Skeletal muscle cell (primary cell): ENCODE measurements at places on chromosomes 1 and 21.

DNA sequence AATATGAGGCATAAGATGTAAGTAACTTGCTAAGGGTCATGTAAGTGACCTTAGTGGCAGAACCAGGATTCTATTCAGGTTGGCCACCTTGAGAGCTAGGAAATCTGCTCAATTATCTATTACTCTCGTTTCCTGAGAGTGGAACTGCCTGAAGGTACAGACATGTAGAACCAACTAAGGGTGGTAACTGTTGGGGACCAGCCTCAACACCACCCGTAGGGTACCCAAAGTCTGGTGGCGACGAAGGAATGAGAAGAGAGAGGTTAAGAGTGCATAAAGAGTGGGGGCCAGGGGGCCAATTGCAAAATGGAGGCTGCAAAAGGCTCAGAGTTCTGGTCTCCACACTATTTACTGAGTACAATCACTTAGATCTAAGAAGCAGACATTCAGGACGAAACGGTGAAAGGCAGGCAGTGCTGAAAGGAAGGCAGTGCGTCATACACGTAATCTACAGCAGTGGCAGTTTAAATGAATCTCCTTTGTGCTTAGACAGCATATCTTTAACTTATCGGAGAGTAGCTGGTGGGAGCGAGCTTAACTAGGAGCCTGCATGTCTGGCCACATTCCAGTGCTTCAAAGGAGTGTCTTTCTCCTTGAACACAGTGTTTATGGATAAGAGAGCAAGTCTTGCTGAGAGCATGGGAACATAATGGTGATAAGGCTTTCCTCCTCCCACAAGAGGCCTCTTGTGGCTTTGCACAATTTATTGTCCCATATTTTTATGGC lies 25.0 kb downstream of the SRSF4 start:
- no peak for DNase-seq

DNA sequence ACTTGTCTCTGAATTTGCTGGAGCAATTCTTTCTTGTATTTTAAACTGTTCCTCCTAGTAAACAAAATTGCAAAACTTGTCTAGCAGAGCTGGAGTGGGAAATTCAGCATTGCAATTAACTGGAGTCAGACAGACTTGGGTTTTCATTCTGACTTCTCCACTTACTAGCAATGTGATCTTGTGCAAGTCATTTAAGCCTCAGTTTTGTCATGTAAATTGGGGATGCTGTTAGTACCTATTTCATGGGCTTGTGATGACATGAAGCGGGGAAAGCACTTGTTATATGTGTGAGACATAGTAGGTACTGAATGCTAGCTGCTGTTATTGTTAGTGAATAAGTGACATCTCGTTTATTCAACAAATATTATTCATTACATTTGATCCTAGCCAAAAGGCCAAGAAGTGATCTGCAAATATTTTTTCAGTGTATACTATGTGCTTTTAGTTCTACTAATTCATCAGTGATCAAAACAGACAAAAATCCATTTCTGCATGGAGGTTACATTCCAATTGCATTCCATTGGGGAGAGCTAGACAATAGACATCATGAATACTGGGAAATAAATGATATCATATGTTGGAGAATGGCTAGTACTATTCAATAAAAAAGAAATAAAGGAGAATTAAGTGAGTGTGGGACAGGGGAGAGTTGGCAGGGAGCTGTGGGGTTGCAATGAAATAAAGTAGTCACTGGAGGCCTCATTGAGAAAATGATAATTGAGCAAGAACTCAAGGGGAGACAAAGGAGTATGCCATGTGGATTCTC lies 47.1 kb downstream of the CACHD1 start:
- DNase-seq: peak; percentile 19

GRCh38 chr1:2047749-2048729 lies 2.2 kb upstream of the PRKCZ start:
- no peak for DNase-seq

GRCh38 chr1:92543131-92544055 lies 56.7 kb upstream of the GFI1 start:
- DNase-seq: no peak

DNA sequence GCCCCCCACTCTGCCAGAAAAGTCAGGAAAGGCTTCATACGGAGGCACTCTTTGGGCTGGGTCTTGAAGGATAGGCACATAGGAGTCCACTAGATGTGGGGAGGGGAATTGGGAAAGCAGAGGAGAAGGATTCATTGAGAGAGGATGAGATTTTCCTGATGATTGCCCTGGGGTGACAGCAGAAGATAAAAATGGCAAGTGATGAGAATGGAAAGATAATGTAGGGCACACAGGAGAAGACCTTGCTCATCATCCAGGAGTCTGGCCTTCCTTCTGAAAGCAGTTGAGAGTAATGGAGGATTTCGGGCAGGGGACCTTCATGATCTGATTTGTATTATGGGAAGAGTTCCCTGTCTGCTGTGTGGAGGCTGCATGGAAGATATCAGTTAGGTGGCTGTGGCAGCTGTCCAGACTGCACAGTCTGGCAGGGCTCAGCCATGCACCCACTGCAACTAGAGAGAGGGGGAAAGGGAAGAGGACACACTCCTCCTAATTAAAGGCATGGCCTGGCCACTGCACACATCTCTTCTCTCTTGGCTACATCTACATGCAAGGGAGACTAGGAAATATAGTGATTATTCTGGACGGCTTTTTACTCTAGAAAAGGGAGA lies 9.6 kb upstream of the FABP3 start:
- no peak for DNase-seq

DNA sequence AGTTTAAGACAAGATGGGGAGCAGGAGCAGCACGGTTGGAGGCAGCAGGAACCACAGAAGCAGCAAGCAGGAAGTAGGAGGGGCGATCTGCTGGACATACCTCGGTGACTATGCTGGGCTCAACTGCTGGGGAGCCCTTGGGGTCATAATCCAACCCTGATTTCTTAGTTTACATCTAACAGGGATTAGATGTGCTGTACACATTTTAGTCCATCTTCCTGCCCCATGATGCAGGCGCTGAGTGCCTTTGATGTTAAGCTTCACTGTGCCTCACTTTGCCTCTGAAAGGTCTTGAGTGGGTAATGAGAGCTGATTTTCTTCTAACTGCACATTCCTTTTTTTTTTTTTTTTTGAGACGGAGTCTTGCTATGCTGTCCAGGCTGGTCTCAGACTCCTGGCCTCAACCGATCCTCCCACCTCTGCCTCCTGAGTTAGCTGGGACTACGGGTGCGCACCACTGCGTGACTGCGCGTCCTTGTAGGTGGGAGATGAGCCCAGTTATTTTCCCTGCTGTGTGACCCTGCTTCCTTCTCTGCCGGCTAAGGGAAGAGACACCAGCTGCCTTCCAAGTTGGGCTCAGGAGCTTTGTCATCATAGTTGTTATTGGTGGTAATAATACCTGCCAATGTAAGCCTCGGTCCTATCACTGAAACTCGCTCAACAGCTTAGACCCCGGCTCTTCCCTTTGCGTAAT lies 1.1 kb upstream of the RCAN3 start:
- DNase-seq: no peak

DNA sequence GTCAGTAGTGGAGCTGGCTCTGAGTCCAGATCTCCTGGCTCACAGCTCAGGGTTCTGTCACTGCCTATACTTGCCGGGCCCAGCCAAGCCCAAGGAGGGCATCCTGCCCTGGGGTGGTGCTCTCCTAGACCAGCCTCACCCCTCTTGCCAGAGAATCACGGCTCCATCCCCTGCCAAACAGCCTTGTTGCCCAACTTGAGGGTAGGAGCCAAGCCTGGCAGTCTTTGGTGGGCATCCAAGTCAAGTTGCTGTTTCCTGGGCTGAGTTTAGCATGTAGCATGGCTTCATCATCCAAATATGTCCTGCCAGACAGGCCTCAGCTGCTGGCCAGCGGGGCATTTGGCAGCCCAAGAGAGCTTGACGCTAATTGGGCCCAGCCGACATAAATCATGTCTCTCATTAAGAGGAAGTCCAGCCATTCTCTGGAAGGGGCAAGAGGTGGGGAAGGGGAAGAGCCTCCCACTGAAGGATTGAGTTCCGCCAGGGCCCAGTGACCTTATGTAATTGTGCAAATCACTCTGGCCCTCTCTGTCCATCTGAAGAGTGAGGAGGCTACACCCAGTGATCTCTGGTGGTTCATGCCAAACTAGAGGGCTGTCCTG lies 22.6 kb upstream of the TRABD2B start:
- DNase-seq: no peak

DNA sequence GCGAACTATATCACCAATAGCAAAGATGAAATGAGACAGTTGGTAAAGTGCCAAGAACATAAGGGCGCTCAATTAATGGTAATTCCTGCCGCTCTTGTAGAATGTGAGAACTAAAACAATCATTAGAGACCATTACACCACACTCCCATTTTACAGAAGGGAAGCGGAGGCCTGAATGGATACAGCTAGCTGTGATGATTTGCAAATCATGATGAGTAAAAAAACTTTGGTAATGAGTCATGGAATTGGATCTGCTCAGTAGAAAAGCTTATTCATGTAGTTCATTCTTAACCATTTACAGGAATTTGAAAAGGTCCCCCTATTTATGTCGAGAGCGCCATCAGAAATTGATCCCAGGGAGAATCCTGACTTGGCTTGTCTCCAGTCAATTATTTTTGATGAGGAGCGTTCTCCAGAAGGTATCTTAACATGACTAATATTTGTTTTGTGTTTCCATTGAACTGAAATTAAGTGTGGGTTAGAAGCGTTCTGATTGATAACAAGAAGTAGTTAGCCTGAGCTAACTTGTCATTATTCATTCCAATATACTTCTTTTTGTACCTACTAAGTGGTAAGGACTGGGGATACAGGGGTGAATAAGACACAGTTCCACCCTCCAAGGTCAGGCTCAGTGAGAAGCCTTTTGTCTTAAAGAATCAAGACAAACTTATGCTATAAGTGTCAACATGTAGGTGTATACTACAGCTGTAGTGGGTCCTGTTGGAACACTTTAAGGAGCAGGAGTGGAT lies 812 bp downstream of the TTC4 start:
- peak; percentile 8 for DNase-seq

DNA sequence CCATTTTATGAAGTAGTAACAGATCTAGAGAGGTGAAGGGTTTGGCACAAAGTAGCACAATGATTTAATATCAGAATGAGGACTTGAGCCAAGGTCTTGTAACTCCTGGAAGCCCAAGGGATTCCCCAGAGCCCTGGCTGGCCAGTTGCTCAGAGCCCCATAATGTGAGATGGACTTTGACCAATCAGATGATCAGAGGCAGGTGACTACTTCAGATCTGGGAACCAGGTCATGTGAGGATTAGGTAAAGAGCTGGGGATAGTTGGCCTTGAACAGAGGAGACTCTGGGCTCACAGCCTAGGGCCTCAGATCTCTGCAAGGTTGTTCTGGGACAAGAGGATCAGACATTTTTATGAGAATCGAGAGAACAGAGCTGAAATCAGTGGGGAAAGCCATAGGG lies 18.9 kb downstream of the SHISAL2A start:
- no peak for DNase-seq

DNA sequence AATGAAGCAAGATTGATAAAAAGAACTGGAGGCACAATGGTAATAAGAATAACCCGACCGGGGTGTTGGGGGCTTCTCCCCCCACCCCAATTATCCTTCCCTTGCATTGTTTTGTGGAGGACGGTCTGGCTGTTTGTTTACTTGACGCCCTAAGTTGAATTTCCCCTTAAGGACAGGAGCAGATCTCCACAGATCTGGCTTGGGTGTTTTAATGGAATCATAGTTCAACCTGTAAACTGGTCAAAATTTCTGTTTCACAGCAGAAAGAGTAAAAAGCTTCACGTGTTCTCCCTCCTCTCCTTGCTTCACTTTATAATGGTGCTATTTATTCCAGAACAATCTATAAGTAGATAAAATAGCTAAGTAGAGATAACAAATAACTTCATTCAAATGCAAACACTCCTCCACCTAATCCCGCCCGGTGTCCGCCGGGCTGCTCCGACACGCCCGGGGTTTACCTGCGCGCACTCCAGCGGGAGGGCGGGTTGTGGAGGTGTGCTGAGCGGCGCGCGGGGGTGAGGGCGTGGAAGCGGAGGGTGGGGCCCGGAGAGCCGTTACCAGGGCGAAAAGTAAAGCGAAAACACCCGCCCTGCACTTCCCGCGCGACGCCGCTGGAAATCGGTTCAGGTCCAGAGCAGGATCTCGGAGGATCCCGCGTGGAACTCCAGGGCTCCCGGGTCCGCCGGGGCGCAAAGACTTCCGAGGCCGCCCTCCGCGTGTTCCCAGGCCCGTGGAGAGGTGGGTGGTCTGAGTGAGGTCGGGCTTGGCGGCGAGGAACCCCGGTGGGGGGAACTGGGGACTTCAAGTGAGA lies 2.0 kb upstream of the ATF3 start:
- DNase-seq: no peak

GRCh38 chr21:14737922-14738321 lies 191.8 kb upstream of the SAMSN1 start:
- peak; percentile 11 for DNase-seq

DNA sequence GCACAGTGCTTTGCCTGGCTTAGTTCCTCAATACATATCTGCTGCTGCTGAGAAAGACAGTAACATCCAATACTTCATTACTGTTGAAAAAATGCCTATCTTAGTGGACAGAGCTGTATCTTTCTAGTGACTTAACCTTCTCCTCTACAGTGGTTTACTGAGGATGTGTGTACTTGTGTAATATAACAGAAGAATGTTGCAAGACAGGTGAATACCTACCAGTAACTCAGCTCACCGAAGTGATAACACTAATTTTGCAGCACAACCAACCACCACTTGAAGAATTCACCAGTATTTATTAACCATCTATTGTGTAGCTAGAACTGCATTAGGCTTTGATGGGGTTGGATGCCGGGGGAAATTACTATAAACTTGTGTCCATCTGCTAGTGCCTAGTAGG lies 16.6 kb upstream of the TNN start:
- DNase-seq: no peak

GRCh38 chr1:9410737-9411297 lies 118.1 kb downstream of the SPSB1 start:
- peak; percentile 58 for DNase-seq

DNA sequence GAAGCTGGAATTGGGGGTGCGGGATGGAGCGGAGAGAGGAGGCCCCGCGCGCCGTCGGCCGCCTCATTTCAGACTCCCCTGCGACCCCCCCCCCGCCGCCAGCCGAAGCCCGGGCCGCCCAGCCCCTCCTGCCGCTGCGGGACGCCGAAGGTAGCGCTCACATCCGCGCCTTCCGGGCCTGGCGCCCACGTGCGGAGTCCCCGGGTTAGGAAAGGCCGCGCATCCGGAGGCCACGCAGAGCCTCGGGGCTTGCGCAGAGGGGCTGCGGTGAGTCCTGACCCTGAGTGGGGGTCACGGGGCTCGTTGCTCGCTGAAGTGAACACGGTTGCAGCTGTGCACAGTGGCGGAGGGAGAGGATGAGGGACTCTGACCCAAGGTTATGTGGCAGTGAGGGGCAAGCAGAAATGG lies 552 bp upstream of the ZNF496 start:
- no peak for DNase-seq
